ENCODE measurements at places on chromosomes 13 and 19.

DNA sequence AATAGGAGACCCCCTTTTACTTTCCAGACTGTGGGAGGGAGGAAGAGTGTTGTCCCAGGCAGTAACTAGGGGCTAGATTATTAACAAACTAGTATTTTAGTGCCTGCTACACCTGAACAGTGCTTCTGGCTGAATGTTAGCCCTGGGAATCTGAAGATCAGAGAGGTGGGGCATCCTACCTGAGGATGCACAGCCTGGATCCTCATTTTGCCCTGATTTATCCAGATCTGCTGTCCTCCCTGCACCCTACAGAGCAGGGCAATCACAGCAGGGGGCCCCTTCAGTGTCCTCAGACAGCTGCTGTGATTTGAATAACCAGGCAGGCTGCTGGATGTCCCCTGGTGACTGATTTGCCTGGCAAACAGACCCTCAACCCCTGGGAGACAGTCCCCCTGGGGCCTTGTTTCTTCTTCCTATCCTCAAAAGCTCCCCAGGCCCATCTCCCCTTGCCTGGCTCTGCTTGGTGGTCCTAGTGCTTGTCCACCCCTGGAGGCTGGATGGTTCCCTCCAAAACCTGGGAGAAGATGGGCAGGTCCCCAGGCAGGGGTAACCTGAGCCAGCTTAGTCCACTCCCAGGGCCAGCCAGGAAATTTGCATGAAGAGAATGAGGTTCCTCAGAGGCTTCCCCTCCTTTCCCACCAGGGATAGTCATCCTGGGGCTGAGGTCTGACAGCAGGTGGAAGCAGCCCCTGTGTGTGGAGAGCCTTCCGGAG, at the start of gene OVOL3:
TSS of gene OVOL3 (plus strand) at position 657 of the 713 bp plus-strand sequence. CDS start 60 bp downstream, outside the sequence.
- DNase-seq, result no peak

GRCh38 chr13:31747966-31748365, 8.6 kb downstream of the RXFP2 start:
- DNase-seq, result no peak

DNA sequence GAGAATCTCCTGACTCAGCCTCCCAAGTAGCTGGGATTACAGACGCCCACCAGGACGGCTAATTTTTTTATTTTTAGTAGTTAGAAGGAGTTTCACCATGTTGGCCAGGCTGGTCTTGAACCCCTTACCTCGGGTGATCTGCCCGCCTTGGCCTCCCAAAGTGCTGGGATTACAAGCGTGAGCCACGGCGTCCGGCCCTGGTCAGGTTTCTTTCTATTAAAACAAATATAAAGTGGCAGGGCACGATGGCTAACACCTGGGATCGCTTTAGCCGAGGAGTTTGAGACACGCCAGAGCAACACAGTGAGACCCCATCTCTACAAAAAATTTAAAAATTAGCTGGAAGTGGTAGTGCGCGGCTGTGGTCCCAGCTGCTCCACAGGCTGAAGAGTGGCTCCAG, 1.5 kb upstream of the MED25 start:
- no peak for DNase-seq

DNA sequence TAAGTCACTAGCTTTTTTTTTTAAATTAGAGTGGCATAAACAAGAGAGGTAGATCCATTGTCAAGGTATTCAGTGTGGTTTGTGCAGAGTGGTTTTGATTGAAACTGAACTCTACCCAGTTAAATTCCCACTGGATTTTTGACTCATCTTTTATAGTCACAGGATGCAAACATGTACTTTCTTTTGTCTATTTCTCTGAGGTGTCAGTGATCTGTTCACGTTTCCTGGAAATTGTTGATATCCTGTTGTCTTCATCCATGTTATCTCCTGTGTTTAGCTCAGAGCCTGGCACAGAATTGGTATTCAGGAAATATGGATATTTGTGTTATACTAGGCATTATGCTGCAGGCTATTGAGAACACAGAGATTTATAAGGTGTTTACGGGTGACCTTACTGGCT, 119.7 kb downstream of the PCCA start:
- DNase-seq, result no peak

DNA sequence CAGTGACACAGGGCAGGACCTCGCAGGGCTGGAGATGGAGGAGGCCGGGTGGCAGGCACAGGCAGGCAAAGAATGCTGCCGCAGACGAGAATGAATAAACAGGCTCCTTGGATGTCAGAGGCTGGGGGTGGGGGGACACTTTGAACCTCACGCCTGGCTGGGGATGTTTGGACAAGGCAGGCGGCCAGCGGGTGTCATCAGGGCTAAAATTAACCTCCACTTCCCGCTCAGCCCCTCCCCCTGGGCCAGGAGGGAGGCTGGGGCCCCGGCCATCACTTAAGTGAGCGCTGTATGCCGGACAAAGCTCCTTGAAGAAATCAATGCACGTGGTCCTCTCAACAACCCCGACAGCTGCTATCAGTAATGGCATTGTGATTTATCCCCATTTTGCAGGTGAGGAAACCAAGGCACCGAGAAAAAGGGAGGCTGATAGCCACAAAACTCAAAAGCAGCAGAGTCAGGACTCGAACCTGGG, 10.3 kb upstream of the FUT5 start:
- no peak for DNase-seq
